Upper lobe of right lung (tissue), 1 donor: ENCODE measurements at places on chromosomes 16 and 17.

DNA sequence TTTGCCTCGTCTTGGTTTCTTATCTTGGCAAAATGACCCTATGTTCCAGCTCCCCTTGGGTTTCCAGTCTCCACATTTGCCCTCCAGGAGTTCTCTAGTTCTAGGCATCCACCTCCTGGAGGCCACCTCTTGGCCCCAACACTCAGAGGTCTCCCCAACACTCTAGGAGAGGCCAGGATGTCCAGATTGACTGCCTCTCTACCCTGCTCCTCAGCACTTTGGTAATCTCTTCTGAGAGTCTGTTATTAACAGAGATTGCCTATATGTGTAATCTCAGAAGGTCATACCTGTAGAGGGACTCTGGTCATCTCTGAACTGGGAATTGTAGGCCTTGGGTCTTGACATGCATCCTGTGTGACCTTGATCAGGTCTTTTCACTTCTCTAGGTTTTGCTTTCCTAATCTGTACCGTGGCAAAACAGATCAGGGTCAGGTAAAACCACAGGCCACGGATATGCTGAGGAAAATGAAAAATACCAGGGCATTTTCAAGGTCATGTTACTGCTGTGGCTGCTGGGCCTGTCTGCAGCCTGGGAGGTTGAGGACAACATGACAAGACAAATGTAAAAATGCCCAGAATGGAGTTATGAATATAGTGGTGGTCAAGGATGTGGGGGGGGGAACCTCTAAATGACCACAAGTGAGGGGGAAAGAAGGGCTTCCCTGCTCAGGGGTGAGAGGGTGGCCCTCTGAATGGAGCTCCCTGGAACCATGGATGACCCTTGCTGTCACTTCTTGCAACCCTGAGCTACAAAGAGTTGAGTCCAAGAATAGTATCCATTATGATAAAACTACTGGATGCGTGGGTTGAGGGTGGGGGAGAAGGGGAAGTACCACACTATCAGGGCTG lies 5.0 kb upstream of the CCL4L2 start:
- no peak for DNase-seq

- DNase-seq, result no peak
Observed at GRCh38 chr17:17897442-17897841, 60.7 kb upstream of the SREBF1 start.

GRCh38 chr16:345772-346171 lies 6.8 kb downstream of the AXIN1 start:
- no peak for DNase-seq

DNA sequence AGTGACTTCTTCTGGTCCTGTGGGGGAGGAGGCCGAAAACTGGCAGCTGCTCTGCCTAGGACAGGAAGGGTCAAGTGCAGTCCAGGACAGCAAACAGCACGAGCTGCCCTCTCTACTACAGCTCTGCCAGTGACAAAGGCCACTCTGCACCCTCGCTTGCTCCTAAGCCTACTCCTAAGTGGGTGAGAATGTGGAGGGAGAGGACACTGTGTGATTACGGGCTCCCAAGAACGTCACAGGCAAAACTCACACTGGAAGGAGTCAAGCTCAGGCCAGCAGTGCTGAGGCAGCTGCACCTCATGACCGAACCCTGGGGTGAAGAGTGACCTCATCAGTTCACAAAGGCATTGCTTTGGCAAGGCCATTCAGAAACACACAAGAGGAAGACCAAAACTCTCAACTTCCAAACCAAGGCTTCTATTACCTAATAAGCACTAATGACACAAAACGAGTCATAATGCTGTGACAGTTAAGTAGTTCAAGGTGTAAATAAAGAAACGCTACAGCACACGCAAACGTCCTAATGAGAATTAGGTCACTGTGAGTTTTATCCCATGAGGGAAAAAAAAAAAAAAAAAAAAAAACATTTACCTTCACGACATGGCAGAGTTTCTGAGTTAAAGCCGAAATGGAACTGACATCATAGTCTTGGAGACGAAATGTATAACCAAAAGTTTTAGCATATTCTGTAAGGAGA lies 35.1 kb downstream of the MARF1 start:
- no peak for DNase-seq
